ENCODE measurements at places on chromosomes 16 and 17. TPM values are rescaled to one million over a fixed set of nuclear protein-coding genes. Genes with fewer than 3 reads are reported as not detected.

ADAP2 gene
- not detected for total RNA-seq

WNT9B gene
- not detected for total RNA-seq

PKMYT1 gene
- total RNA-seq = 27.3 TPM

IL34 gene
- total RNA-seq = 0.12 TPM

ZMYND15 gene
- total RNA-seq = not detected

SMG1 gene
- 25.6 TPM for total RNA-seq

ALOX15B gene
- not detected for total RNA-seq

SCIMP gene
- not detected for total RNA-seq

GRCh38 chr17:76139801-76140660 is 1.0 kb downstream of the FOXJ1 start:
- no peak for DNase-seq

- DNase-seq = no peak
Measured at GRCh38 chr16:87098361-87098760, 218.8 kb downstream of the C16orf95 start.

DNA sequence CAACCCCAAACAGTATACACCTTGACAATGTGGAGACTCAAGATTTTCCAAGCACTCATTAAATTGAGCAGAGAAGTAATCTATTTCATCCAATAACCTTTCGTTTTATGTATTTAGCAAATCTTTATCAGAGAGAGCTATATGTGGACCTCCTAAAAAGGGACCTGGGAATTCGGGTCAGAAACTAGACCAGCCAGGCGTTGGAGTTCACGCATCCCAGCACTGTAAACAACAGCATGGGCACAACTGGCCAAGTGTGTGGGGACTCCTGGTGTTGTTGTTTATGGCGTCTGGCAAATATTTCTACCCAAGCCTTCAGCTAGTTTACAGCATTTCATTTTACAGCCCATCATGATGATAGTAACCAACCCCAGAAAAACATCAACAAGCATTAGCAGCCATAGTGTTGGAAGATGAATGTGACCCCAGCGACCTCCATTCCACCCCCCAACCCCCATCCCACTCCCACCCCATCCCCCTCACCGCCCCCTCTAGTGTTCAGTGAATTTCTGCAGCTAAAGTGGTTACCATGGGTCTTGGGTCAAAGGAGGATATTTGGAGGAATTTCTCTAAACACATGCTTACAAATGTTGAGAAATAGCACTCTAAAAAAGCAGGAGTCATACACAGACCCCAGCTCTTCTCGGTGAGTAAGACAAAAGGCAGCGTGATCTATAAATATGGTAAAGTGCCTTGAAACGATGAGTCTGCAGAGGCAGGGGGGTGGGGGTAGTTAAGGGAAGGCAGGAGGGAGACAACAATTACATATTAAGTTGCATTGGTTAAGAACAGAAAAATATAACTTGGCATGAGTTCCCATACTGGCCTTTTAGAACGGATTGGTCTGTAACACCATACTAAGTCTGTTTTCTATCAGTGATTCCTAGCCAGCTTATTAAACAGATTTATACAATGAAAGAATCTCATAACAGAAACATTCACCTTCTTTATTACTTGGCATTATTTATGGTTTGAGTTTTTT is 91.4 kb upstream of the TBX2 start:
- DNase-seq = peak; percentile 85

GRCh38 chr16:2775765-2776499 is 1.1 kb downstream of the ELOB start:
- DNase-seq = no peak

DNA sequence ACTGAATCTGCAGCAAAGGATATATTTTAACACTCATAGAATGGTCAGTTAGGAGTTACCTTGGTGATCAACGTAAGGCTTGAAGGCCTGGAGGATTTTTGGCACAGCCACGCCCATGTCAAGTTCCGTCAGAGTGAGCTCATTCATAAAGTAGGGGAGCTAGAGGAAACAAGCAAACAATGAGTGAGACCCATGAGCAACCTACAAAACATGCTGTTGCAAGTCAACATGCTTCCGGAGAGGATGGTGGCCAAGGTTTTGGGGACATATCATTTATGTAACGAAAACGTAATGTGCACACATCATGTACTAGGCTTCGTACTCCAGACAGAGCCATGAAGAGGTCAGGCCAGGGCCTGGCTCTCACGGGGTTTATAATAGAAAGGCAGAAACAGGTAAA is 41.1 kb upstream of the ERN1 start:
- DNase-seq = no peak

DNA sequence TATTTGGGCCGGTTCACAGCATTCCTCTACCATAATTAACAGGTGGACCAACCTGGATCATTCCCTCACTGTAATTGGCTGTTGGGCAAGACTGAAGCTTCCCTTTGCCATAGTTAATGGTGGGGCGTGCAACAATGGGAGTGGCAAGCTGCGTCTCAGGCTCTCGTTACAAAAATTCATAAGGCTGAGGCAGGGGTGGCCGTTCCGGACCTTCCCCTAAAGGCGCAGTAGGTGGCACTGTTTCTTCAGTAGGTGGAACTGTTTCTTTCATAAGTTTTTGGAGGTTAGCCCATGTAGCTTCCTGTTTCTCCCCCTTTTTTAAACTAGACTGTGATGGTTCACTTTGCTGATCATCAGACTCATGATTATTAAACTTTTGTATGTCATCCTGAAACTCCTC is 17.0 kb upstream of the TMC5 start:
- no peak for DNase-seq

- DNase-seq = peak; percentile 49
Measured at GRCh38 chr17:59832883-59833379, 59.8 kb downstream of the TUBD1 start.

GRCh38 chr16:25031132-25031440 is 15.9 kb upstream of the ARHGAP17 start:
- no peak for DNase-seq

- DNase-seq = no peak
Measured at GRCh38 chr16:65889533-65889966, 476.9 kb upstream of the CDH5 start.

DNA sequence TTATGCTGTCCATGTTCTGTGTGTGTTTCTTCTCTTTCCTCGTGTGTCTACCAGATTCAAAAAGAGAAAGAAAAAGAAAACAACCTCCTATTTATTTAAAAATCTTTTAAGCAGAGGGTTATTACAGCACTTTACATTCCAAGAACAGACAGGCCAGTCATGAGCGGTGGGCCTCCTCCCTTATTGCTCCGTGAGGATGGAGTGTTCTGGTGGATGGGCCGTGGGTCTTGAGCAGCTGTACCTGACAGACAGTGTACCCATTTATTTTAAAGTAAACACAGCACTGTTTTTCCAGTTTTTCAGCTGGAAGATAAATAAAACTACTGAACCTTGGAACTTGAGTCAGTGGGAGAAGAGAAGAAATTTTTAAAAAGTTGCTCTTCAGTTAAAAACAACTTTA is 52.4 kb downstream of the WWP2 start:
- DNase-seq = no peak

DNA sequence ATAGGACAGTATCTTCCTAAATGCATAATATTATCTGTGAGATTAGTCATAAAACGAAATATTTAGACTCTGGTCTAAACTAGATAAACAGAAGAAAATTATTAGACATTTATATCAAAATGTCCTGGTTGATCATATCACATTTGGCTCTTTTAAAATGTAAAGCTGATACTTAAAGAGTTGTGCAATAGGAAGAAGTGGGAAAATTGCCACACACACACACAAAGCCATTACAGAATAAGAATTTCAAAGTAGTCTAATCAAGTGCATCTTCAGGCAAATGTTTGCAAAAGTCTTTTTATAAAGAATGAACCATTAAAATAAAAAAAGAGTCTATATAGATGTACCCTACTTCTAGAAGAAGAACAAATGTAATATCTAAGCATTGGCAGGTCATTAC is 301.7 kb downstream of the KIF2B start:
- no peak for DNase-seq

GRCh38 chr17:47262586-47262985 is 9.0 kb downstream of the ITGB3 start:
- peak; percentile 45 for DNase-seq

- no peak for DNase-seq
Measured at GRCh38 chr16:57593021-57593420, 35.4 kb upstream of the ADGRG1 start.

DNA sequence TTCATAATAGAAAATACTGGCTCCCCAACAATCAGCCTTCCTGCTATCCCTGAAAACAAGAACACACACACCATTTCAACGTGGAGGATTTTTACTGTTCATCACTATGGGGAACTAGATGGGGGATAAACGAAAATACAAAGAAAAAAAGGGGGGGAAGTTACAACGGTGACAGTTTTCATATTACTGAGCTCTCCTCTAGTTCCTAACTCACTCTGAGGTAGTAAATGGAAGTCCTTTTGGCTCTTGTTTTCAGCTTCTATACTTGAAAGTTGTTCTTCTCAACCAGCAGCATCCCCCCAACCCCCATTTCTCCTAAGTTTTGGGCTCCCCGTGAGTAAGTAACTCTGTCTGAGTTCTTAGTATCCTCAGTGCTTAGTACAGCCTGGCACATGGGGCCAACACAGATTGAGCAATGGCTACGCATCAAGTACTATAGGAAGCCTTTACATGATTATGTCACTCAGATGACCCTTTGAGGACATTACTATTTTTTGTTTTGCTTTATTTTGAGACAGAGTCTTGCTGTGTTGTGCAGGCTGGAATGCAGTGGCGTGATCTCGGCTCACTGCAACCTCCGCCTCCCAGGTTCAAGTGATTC is 4.2 kb upstream of the CORO7 start:
- DNase-seq = no peak

DNA sequence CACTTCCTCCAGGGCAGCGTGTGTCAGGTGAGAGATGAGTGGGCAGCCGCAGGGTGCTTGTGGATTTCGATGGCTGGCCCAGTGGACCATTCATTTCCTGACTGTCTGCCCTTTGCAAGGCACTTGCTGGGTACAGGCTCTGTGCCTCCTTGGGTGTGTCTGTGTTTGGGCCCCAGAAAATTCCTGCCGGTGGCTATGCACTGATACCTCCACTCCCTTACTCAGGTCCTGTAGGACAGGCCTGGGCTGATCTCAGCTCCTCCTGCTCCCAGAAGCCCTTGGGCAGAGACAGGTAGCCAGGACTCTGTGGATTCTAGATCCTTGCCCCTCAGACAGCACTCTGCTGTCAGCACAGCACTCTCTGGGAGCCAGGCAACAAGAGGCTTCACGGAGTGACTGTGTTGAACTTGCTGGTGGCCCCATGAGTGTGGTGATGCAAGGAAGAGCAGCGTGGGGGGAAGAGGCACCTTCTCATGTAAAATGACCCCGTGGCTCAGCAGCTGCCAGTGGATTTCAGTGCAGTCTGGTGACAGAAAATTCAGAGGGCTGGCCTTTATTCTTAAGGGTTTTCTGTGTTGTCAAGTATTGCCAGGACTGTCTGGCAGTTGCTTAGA is 29.0 kb downstream of the PGS1 start:
- DNase-seq = no peak

- DNase-seq = no peak
Measured at GRCh38 chr16:8867216-8867931, 1.4 kb downstream of the CARHSP1 start.

DNA sequence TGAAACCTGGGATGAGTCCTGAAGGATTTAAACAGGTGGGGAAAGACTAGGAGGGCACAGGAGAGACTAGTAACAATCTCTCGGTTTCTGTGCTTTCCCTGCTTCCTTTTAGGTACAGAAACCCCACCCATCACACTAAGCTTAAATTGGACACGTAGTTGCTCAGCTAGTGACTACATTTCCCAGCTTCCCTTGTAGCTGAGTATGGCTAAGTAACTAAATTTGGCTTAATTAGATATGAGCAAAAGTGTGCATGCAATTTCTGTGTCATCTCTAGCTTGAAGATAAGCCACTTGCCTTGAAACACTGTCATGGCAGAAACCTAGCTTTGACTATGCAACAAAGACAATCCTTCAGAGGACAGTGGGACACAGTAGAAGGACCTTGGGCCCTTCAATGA is 36.5 kb downstream of the CACNG1 start:
- DNase-seq = no peak

DNA sequence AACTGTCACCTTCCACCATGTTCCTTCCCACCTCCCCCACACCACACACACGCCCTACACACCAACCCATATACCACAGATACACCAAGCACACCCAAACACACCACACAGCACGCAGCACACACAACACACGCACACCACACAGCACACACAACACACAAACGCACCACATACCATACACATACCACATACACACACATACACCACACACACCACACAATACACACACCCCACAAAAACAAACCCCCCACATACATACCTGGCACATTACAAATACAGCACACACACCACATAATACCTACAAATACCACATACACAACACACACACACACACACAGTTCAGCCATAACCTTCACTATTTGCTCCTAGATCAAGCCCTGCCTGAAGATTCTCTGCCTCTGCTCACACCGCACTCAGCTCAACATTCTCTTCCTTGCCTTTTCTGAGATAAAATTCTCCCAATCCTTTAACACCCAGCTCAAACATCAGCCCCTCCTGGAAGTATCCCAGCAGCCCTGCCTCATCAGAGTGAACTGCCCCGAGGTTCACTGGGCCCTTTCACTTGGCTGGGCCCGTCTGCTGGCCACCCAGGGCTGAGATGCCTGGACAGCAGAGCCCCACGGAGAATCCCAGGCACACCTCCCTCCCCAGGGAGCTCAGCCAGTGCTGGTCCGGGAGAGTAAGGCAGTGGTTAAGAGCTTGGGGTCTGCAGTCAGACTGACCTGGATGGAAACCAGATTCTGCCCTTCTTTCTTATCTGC is 31.9 kb upstream of the CPNE2 start:
- no peak for DNase-seq

DNA sequence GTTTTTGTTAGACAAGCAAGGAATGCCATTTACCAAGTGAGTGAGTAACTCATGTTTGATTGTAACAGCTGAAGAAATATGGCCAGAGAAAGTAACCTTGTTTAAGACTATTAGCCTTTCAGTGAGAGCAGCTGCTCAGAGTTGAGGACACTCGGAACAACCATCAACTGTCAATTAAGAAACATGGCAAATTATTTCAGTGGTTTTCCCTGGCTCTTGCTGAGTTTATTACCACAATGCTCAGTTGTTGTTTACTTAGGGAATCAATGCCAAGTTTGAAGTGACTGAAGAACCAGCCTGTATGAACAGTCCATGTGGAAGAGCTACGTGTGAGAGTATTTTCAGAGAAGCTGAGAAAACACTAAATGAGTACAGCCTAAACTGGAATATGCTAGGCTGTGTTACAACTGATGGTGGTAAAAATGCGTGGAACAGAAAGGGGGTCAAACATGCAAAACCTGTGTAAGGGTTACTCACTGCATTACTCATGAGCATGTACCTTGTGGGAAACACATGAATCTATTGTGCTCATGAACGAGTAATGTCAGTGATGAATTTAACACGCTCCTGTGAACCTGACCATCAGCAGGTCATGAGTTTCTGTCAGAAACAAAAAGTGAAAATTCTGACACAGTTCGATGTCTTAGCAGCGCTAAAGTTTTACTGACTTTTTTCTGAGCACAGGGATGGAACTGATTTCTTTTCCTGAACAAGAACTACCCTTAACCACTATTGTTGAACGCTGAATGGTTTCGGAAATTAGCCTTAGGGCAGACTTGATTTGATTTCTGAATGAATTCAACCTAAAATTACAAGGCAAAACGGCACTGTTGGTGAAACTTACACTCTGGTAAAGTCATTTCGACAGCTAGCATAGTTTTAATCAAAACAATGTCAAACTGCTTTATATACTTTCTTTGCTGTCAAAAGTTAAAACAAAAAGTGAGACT is 33.5 kb downstream of the GNA13 start:
- DNase-seq = peak; percentile 68

- DNase-seq = no peak
Measured at GRCh38 chr16:12436201-12436657, 367.5 kb downstream of the CPPED1 start.

GRCh38 chr17:29145289-29146073 is 34.7 kb downstream of the MYO18A start:
- peak; percentile 69 for DNase-seq

- no peak for DNase-seq
Measured at GRCh38 chr16:82510789-82511305, 115.9 kb upstream of the CDH13 start.
